Inflammatory macrophage (primary cell): ENCODE measurements at places on chromosomes 3 and 15.
A peak's percentile ranks its signal among the peaks of the same experiment; 100 is the strongest.

- no peak for DNase-seq
Observed at GRCh38 chr3:172626021-172626640, 84.7 kb downstream of the NCEH1 start.

DNA sequence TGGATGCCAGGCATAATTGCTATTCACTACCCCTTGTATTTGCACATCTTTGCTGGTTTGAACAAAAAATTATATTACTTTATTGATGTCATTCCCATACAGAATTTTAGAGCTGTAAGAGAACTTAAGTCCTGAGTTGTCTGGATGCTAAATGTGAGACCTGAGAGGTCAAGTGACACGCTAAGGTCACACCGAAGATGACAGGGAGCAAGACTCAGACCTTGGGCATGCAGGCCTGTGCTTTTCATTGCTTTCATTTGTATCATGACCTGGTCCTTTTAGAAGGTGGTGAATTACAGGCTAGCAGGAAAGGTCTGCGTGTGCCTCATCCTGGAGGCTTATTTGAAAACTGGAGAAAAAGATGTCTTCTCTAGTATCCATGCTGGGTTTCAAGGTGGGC lies 312.0 kb upstream of the RASGRP1 start:
- DNase-seq = no peak

- no peak for DNase-seq
Observed at GRCh38 chr15:69660114-69660513, 207.5 kb downstream of the RPLP1 start.

- DNase-seq = no peak
Observed at GRCh38 chr3:161443921-161444693, 52.5 kb upstream of the OTOL1 start.

DNA sequence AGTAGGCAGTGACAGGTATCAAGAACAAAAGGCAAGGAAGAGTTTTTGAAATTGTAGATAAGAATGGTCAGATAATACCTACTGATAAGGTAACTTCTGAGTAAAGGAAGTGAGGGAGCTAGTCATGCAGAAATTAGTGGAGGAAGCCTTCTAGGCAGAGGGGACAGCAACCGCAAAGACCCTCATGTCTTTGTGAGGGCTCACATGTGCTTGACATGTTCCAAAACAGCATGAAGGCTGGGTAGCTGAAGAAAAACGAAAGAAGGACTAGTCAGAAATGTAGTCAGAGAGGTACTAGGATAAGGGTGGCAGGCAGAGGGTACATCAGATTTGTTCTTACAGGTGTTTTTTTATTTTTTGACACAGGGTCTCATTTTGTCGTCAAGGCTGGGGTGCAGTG lies 5.3 kb downstream of the SIN3A start:
- DNase-seq = no peak

DNA sequence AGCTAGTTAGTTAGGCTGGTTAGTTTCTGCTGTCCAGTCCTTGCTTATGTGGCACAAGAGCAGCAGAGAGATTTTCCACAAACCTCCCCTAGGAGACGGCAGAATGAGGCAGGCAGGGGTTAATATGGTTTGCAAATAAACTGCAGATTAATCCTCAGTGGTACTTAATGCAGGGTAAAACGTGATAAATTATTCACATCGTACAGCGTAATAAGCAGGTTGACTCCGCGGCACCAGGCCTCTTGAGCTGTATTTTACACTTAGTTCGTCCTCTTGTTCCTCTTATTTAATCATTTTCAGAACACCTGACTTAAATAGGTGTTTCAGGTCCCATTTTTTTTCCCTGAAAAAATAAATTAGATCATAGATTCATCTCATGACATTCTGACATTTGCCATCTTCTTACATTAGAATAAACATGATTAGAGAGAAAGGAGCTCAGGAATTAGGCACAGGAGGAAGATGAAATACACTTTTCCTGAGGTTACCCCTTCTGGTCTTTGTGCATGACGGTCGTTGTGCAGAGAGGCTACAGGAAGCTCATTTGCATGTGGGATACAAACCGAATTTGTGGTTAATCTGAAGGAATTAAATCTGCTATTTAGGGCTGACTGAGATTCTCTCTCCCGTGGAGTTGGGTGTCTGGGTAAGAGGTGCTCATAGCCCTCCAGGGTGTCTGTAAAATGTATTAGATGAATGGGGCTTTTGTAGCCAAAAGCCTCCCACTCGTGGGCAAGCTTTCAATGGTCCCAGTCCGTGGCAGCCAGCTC lies 27.1 kb upstream of the VPS8 start:
- no peak for DNase-seq

DNA sequence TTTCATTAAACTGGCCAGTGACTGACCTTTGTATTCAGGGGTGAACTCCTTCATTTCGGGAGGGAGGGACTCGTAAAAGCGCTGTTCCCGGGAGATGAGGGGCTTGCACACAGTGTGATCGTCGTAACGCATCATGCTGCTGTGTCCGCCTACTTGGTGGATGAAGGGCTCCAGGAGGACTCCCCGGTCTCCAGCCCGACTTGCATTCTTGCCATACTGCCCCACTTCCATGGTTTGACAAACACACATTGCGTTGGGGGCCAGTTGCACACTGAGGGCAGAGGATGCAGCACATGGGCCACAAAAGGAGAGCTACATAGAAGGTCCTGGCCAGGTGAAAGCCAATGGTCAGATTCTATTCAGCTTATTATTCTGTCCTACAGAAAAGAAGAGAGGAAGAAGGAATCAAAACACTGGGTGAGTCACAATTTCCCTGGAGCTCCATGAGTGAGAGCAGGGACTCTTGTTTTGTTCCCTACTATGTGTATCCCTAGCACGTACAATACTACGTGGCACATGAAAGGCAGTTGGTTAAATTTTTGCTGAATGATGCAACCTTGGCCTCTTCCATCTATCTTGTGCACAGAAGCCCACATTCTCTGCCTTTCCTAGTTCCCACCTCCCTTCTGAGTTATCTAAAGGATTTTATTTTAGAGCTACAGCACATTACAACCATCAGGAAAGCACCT lies 24.2 kb upstream of the GMPPB start:
- no peak for DNase-seq

DNA sequence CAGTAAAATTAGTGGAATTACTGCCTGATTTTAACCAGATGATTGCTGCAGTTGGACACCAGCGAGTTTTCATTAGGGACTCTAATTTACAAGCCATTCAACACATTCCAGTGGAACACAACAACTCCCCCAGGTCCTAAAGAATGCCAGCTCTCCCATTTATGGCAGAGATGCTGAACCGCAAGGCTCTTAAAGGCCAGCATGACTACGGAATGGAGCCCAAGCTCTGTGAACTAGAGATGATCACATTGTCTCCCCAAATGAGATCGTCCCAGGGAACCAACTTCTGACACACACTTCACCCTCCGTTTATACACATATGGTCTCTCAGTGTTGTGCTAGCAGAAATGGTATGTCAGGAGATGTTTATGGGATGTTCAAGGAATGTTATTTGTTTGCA lies 446.2 kb upstream of the NR2F2 start:
- DNase-seq = no peak

DNA sequence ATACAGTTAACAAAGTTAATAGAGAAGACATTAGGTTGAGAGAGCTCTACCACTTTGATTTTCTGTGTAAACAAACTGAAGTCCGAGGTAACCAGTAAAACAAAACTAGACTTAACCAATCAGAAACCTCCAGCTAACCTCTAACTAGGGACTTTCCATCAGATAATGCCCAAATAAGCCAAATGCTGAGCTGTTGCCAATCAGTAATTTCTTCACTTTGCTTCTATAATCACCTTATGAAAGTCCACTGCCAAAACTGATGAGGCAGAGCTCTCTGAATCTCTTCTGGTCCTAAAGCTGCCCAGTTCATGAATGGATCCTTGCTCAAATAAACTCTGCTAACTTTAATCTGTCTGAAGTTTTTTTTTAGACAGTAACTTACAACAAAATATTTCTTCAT lies 448.0 kb upstream of the NECTIN3 start:
- no peak for DNase-seq

DNA sequence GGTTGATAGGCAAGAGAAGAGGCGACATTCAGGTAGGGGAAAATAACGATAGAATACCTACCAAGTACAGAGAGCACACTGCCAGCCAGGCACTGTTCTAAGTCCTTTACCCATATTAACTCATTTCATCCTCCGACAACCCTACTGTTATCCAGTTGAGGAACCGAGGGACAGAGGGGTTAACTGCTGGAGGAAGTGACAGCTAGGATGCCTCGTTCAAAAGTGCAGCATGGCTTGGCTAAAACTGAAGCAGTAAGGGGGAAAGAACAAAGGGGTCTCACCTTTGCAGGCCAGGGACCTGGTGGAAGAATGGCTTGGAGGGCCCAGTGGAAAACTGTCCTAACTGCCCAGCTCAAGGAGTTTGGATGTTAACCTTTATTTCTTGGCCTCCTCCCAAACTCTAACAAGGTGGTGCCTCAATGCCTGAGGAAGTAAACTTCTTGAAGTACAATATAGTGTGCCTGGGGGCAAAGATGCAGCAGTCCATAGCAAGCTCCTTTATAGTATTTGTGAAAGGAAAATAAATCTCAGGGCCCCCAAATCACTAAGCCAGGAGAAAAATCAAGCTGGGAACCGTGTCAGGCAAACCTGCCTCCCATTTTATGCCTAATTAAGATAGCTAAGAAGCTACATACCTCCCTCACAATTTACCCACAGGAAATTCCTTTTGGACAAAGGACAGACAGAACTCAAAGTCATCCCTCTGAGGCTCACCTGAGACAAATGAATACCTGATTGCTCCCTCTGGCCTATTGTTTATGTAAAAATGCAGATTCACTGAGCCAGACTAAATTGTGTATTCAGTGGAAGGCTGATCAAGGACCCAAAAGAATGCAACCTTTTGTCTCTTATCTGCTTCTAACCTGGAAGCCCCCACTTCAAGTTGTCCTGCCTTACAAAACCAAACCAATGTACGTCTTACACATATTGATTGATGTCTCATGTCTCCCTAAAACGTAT lies 1.6 kb upstream of the ITGB5 start:
- DNase-seq = no peak

DNA sequence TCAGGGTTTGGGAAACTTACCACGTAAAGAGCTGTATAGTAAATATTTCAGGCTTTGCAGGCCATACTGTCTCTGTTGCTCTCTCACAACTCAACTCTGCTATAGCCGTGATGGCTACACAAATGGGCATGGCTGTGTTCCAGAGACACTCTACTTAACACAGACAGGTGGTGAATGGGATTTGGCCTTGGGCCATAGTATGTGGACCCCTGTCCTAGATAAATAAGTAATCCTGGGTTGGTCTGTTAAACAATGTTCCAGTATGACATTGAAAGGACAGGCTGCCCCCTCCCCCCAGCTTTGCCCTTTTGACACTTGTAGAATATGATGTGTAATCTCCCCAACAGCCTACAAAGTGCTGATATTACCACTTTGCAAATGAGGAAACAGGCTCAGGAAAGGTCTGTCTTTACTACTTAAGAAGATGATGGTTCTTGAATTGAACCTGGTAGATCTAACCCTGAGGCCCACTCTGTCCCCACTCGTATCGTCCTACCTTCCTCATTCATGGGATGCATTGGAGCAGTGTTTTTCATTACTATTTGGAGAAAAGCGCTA lies 38.4 kb downstream of the SLCO3A1 start:
- peak; percentile 30 for DNase-seq

- DNase-seq = no peak
Observed at GRCh38 chr3:141368925-141369794, 856 bp downstream of the ZBTB38 start.

DNA sequence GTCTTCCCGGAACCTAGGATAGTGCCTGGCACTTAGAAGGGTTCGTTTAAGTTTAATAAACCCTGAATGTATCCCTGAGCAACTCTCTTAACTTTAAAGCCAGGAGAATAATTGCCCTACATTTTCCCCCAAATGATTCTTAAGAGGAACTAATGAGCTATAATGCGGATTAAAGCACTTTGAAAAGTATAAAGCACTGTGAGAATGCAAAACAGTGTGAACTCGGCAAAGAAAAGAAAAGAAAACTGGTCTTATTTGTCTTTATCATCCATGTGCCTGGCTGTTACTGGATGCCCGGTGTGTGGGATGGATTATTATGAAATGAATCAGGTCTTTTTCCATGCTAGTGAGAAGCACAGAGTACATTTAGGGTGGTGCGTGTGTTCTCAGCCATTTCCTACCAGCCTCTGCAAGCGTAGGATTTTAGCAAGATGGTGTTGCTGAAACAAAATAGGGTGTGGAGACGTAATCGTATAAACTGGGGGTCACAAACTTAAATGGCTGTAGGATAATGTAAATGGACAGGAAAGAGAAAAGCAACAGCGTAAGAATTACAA lies 983 bp downstream of the KBTBD12 start:
- DNase-seq = no peak

DNA sequence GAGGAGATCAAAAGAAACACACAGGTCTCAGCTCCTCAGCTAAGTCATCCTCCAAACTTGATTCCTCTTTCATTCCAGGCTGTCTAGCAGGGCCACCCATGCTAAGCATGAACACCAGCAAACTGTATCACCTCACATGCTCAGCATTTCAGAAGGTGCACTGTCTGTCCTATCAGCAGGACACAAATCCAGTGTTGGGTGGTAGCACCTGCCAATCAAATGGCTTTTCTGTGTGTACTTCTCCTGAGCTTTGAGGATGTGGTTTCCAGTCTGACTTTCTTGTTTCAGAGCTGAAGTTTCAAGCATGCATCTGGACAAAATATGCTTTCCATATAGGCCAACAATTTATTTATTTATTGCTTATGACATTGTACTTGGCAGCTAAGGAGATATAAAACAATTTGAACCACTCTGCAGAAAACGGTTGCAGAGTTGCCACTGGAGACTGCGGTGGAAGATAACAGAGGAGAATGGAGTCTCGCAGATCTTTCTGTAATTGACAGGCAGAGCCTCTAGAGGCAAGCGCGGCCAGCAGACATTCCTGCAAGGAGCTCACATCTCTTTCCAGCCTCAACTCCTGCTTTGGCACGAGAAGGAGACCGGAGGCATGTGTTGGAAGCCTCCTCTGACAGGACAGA lies 167.1 kb upstream of the WNT5A start:
- DNase-seq = no peak

GRCh38 chr3:143595456-143596077 lies 252.7 kb downstream of the SLC9A9 start:
- DNase-seq = no peak

GRCh38 chr3:124229420-124229819 lies 237.5 kb upstream of the ROPN1 start:
- DNase-seq = no peak

DNA sequence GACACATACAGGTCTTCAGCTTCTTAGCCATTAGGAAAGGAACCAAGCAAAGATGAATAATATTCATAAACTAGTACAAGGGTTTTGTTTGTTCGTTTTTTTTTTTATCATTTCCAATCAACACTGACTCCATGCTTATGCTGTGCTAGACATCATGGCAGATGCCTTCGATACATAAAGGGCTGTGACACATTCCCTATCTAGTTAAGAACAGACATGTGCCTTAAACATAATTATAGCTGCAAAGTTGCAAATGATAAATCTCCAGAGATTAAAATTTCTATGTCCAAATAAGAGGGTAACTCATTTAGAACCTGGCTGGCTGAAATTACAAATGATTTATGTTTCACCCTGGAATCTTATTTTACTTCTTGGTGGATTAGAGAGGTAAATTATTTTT lies 386.4 kb downstream of the LSAMP start:
- DNase-seq = no peak

GRCh38 chr3:64392001-64392400 lies 166.7 kb upstream of the PRICKLE2 start:
- no peak for DNase-seq
